ENCODE measurements at places on chromosomes 3 and 15.

GRCh38 chr3:61409638-61410037 lies 151.7 kb upstream of the PTPRG start:
- no peak for DNase-seq

- DNase-seq: no peak
Observed at GRCh38 chr3:197791892-197792647, 1.0 kb downstream of the LRCH3 start.

- no peak for DNase-seq
Observed at GRCh38 chr3:72370947-72371346, 477.3 kb downstream of the SHQ1 start.

DNA sequence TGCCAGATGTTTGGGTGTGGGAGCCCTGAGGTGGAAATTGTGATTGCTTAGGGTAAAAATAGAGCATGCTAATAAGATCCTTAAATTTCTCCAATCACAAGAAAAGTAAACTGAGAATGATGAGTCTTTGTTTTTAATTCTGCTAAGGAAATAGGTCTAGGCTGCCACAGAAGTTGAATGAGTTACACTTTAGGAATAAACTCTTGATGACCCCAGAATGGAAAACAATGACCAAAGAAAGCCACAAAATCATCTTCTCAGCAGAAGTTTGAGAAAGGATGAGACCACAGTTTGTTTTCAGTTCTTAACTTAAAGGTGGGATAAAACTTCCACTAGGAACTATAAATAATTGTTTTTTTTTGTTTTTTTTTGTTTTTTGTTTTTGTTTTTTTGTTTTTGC lies 164.6 kb upstream of the BCL6 start:
- DNase-seq: no peak

Measured in GM03348 (cell line).